Heart left ventricle (tissue), 16 donors: ENCODE measurements at places on chromosomes 7 and 10. TPM values are rescaled to one million over a fixed set of nuclear protein-coding genes. Genes with fewer than 3 reads are reported as not detected.

The GPR158 gene
- not detected for polyA plus RNA-seq

- peak overlapping the region; percentile 73 for H3K27ac ChIP-seq
- no peak for DNase-seq
- H3K4me3 ChIP-seq = no peak overlapping the region
- peaks cover 27% of the 10 kb centered on the region for H3K4me1 ChIP-seq
- no peaks in the 10 kb centered on the region for H3K27me3 ChIP-seq
- no peaks in the 10 kb centered on the region for H3K36me3 ChIP-seq
Measured at GRCh38 chr7:80552031-80552694, 40.3 kb upstream of the GNAT3 start.

DNA sequence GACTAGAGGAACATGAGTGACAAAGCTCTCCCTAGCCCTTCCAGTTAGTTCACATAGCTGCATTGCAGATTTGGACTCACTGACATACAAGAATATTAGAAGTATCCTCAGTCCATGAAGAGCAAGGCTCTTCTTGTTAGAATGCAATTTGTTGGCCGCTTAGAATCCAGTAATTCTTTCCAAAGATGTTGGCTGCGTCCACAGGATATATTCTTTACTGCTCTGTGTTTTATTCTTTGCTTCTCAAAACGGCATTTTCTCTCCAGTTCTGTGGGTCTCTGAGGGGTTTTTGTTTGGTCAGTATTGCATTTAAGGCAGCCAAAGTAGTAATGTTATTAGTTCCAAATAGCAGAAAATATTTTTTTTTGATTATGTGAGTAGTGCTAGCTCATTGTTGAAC, 588.6 kb downstream of the DNAJB9 start:
- H3K27ac ChIP-seq = no peak overlapping the region
- no peak overlapping the region for H3K4me3 ChIP-seq
- no peak for DNase-seq

DNA sequence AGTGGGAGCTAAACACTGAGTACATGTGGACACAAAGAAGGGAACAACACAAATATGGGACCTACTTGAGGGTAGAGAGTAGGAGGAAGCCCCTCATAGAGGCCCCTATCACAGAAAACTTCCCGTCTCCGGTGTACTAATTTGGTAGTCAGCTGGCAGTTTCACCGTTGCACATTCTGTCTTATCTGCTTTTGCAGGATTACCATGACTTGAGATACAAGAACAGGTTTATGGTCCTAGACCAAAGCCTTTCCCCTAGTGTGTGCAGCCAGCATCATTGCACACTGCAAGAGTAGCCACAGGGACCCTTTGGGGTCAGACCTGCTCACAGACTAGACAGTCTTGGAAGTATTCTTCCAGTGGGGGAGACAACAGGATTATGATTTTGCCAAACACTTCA, 5.9 kb upstream of the IFIT1B start:
- H3K4me1 ChIP-seq = peaks cover 33% of the 10 kb centered on the region
- no peaks in the 10 kb centered on the region for H3K36me3 ChIP-seq
- no peak overlapping the region for H3K27ac ChIP-seq
- DNase-seq = no peak
- no peaks in the 10 kb centered on the region for H3K27me3 ChIP-seq
